ENCODE measurements at places on chromosomes 3 and 15. TPM values are rescaled to one million over a fixed set of nuclear protein-coding genes. Genes with fewer than 3 reads are reported as not detected.

The UCN2 gene
- 2.8 TPM for total RNA-seq

The GREM1 gene
- 112 TPM for total RNA-seq

The ZBED2 gene
- total RNA-seq: 1.0 TPM

The TAGLN3 gene
- 7.9 TPM for total RNA-seq

The CCR9 gene
- not detected for total RNA-seq

The NKTR gene
- 58.9 TPM for total RNA-seq

DNA sequence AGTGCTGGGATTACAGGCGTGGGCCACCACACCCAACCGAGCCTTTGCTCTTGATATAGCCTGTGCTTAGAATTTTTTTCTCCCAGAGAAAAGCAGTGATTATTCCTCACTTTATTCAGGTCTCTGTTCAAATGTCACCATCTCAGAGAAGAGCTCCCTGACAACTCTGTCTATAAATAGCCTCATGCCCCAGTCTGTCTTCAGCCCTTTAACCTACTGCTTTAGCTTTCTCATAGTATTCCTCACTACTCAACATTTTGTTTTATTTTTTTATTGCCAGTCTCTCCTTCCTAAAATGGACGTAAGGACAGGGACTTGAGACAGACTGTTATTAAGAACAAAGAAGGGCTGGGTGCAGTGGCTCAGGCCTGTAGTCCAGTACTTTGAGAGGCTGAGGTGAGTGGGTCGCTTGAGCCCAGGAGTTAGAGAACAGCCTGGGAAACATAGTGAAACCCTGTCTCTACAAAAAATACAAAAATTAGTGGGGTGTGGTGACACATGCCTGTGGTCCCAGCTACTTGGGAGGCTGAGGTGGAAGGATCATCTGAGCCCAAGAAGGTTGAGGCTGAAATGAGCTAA lies 78.7 kb upstream of the TTBK2 start:
- peaks cover 11% of the 10 kb centered on the region for H3K36me3 ChIP-seq
- no peaks in the 10 kb centered on the region for H3K27me3 ChIP-seq
- no peak for DNase-seq
- H3K4me3 ChIP-seq: no peak overlapping the region

DNA sequence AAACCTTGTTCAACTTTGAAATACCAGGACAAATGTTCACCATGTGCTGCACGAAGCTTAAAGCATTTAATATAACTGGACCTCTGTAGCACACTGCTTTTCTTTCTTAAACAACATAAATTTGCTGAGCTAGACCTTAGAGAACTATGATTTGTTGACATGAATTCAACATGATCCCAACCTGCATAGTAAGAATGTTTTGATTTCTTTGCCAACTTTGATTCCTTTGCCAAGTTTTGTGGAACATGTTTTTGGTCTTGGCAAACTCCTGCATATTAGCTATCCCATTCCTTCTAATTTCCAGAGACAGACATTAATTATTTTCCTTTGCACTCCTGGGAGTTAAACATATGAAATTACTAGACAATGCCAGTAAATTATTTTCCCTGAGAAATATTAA lies 197.2 kb upstream of the RBMS3 start:
- no peaks in the 10 kb centered on the region for H3K36me3 ChIP-seq
- no peak overlapping the region for H3K4me3 ChIP-seq
- peak; percentile 3 for DNase-seq
- no peak overlapping the region for H3K27ac ChIP-seq

- H3K36me3 ChIP-seq: no peaks in the 10 kb centered on the region
- peaks cover 10% of the 10 kb centered on the region for H3K27me3 ChIP-seq
- no peak for DNase-seq
- H3K27ac ChIP-seq: no peak overlapping the region
- no peaks in the 10 kb centered on the region for H3K4me1 ChIP-seq
Measured at GRCh38 chr15:42146551-42147430, 9.6 kb downstream of the PLA2G4F start.

DNA sequence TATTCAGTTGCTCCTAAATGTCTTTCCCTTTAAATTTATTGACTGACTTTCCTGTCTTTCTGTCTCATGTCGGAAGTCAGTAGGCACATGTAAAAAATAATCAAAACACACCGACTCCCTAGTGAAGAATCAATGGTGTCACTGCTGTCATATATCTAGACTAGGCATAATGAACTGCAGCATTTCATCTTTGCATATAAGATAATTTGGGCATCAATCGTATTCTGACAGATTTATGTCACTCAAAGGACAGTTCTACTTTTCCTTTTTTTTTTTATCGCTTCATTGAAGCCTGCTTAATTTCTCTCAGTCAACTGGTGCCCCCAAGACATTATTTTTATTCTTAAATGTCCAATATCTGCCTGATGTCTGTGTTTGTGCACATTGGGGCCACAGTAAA lies 206.3 kb downstream of the MEIS2 start:
- H3K4me1 ChIP-seq: no peaks in the 10 kb centered on the region
- H3K27me3 ChIP-seq: no peaks in the 10 kb centered on the region
- H3K4me3 ChIP-seq: no peak overlapping the region
- H3K36me3 ChIP-seq: peaks cover 22% of the 10 kb centered on the region
- no peak overlapping the region for H3K27ac ChIP-seq
- DNase-seq: no peak

DNA sequence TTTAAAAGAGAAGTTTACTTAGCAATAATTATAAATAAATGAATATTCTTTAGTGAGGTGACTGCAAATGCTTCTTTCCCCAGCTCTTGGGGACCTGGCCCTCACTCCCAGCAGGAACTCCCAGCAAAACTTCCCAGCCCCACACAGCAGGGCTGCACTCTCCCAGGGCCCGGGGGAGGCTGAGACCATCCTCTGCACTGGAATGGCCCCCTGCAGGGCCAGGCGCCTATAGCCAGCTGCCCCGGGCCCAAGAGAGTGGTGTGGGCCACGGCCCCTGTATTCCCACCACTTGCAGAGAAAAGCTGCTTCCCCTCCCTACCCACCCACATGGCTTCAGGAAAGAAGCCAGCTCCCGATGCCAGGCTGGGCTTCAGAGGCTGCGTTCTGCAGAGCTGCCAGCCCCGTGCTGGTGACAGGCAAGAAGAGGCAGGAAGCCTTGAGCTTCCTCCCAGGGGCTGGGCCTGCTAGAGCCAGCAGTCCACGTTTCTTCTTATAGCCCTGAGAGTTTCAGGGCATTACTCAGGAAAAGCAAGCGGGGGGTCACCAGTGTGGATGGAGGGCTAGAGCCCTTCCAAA lies 20.0 kb downstream of the IDH2 start:
- H3K27me3 ChIP-seq: no peaks in the 10 kb centered on the region
- no peaks in the 10 kb centered on the region for H3K4me1 ChIP-seq
- peaks cover 10% of the 10 kb centered on the region for H3K36me3 ChIP-seq
- no peak for DNase-seq
- H3K27ac ChIP-seq: no peak overlapping the region

DNA sequence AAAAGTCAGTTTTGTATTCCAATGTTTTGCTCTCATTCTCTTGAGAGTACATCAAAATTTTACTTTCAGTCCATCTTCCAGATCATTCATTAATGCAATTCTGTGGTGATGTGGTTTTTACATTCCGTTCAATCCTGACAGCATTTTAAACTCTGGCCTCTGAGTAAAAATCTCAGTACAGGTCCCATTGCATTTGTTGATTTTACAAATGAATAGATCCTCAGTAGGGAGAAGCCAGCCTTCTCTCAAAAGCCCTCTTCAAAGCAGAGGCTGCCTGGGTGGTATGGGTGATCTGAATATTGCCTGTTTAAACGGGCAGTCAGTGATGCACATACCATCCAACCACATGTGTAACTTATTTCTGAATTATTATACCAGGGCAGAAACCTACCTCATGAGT lies 72.5 kb upstream of the TSC22D2 start:
- H3K27me3 ChIP-seq: no peaks in the 10 kb centered on the region
- no peaks in the 10 kb centered on the region for H3K36me3 ChIP-seq
- H3K4me3 ChIP-seq: no peak overlapping the region
- no peak overlapping the region for H3K27ac ChIP-seq

DNA sequence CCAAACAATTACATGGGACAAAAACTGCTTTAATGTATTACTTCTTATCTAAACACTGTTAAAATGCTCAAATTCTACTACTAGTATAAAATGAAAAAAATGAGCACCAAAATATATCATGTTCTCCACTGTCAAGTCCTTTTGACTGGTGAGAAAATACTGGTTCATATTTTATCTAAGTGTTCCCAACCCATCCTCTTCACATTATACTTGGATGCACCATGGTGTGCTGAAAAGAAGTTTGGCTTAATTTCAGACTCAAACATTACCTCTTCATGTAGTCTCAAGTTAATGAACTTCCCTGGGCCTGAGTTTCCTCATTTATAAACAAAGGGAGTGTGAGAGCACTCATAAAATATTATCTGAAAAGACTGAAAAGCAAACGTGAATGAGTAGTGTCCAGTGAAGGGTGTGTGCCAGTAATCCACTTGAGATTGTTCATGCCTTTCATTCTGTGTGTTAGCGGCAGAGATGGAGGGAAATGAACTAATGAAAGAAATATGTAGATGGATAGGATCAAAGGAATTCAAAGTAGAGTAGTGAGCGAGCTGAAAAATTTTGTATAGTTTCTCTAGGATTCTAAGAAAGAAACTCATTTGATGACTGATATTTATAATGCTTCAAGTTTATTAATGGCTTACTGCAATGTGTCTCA lies 263.2 kb downstream of the NLGN1 start:
- H3K27me3 ChIP-seq: no peaks in the 10 kb centered on the region
- no peak overlapping the region for H3K27ac ChIP-seq
- H3K4me3 ChIP-seq: no peak overlapping the region
- H3K36me3 ChIP-seq: no peaks in the 10 kb centered on the region

DNA sequence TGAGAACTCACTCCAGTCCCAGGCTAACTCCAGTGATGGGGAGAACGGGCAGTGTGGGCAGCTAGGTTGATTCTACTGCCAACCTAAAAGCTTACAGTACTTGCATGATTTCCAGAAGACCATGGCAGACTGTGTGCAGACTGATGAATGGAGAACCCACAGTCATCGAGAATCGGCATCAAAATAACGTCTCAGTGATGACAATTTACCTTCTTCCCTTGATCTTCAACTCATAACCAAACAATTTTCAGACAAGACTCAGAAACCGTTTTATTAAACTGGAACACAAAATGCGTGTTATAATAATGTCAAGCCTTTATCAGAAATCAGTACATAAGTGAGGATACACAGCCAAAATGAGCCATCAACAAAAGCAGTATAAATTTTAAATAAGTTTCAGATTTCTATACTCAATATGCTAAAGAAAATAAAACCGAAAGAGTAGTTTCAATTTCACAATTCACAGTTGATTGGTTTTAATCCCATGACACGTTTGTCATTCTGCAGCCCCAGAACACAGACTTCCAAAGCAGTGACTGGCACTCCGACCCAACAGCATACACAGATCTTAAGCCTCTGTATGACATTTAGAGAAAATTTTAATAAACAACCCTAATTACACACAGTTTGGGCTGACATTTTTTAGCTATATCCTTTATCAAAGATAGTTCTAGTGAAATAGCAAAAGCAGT lies 54.5 kb downstream of the ZMAT3 start:
- no peaks in the 10 kb centered on the region for H3K4me1 ChIP-seq
- H3K27ac ChIP-seq: no peak overlapping the region
- no peaks in the 10 kb centered on the region for H3K27me3 ChIP-seq
- DNase-seq: no peak

GRCh38 chr3:150917951-150918350 lies 12.7 kb upstream of the MINDY4B start:
- H3K27me3 ChIP-seq: peaks cover 7% of the 10 kb centered on the region
- H3K4me1 ChIP-seq: no peaks in the 10 kb centered on the region
- H3K36me3 ChIP-seq: no peaks in the 10 kb centered on the region
- H3K27ac ChIP-seq: no peak overlapping the region
- DNase-seq: no peak
- no peak overlapping the region for H3K4me3 ChIP-seq
